ENCODE measurements at places on chromosomes 2 and 18.

DNA sequence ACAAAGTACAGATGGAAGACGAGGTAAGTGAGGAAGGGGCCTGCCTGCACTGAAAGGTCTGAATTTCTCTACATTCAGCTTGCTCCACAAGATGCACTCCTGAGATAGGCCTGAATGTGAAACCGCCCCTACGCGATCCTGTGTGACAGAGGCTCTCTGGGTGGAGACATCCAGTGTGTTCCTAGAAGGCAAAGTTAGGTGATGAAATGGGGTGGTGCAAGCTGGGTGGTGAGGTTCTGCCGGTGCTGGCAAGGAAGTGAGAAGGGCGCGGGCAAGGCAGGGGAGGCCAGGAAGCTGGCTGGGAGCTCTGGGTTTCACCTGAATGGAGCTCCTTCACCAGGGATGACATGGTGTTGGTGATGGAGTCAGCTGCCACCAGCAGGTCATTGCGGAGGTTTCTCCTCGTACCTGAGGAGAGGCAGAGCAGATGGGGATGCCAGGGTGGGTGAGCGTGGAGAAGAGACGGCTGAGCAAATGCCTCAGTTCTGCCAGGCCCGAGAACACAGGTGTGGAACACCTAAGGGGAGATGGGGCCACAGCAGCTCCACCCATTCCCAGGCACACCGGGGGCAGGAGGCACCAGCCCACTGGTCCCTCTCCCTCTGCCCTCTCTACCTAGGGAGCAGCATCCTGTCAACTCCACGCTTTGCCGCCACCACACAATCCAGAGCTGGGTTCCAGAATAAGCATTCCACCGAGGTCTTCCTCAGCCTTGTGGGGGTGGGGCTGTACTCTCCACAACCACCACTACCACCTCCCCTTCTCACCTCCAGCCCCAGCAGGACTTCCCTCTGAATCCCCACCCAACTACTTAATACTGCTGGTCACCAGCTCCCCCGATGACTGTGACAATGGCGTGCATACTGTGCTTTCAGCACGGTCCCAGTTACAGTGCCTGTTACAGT is 45.5 kb upstream of the DNMT3A start:
- DNase-seq: no peak

DNA sequence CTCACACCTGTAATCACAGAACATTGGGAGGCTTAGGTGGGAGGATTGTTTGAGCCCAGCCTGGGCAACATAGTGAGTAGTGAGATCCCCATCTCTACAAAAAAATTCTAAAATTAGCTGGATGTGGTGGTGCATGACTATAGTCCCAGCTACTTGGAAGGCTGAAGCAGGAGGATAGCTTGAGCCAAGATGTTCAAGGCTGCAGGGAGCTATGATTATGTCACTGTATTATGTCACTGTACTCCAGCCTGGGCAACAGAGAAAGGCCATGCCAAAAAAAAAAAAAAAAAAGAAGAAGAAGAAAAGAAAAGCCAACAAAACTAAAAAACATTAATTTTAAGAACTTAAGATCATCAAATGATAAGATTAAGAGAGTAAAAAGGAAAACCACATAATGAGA is 17.4 kb upstream of the NCOA1 start:
- no peak for DNase-seq

- DNase-seq: no peak
Observed at GRCh38 chr2:16653799-16654198, 11.8 kb downstream of the CYRIA start.

DNA sequence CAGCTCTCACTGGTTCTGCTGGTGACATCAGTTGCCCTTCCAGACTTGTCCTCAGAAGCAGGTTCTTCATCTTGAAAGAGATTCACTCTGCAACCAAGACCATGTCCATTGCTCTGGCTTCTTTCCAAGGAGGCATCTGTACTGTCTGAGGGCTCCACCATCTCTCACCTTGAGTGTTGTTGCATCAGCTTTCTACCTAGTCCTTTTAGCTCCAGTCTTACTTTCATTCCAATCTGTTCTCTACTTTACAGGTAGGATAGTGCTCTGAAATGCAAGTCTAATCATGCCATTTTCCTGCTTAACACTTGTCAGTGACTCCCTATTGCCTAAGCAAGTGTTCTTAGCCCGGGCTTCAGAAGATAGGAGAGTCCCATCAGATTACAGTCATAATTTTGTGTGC is 117.7 kb downstream of the EN1 start:
- no peak for DNase-seq

DNA sequence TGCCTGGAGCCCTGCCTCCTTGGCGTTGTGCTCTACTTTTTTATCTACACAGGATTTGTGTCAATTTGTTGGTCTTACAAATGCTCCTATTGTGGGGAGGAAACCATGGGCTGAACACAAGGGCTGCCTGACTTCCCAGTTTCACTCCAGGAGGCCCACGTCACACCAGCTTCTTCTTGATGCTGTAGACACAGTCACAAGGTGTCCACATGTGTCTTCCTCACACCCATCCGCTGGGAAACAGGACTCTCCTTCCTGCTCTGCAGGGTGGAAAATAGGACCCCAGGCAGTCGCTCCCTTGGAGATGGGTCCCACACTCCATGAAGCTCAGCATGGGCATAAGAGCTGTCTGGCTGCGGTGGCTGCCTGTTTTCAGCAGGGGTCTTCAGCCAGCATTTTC is 468.2 kb downstream of the EPHA4 start:
- no peak for DNase-seq

- no peak for DNase-seq
Observed at GRCh38 chr2:115160531-115161080, 718.2 kb downstream of the DPP10 start.

GRCh38 chr2:29697181-29697580 is 224.2 kb downstream of the ALK start:
- DNase-seq: no peak

GRCh38 chr2:186607660-186608324 is 17.9 kb downstream of the ITGAV start:
- no peak for DNase-seq

- DNase-seq: no peak
Observed at GRCh38 chr2:112154246-112155117, 16.3 kb downstream of the FBLN7 start.

GRCh38 chr18:62717925-62718800 is 2.8 kb downstream of the PHLPP1 start:
- DNase-seq: no peak

DNA sequence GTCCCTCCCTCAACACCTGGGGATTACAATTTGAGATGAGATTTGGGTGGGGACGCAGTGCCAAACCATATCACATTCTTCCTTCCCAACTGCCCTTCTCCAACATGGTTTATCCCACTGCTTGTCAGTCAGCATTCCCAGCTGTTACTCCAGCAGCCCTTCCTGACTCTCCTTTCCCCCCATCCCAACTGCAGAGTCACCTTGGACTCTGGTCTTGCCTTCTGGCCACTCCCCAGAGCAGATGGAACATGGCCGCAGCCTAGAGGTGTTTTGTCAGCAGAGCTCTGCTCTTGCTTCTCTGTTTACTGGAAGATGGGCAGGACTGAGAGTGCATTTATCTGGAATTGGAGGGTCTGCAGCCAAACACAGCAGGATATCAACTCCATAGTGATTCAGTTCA is 51.2 kb upstream of the MEX3C start:
- DNase-seq: no peak

GRCh38 chr2:11863103-11863502 is 116.7 kb downstream of the LPIN1 start:
- no peak for DNase-seq
